ENCODE measurements at places on chromosomes 1 and 21.

DNA sequence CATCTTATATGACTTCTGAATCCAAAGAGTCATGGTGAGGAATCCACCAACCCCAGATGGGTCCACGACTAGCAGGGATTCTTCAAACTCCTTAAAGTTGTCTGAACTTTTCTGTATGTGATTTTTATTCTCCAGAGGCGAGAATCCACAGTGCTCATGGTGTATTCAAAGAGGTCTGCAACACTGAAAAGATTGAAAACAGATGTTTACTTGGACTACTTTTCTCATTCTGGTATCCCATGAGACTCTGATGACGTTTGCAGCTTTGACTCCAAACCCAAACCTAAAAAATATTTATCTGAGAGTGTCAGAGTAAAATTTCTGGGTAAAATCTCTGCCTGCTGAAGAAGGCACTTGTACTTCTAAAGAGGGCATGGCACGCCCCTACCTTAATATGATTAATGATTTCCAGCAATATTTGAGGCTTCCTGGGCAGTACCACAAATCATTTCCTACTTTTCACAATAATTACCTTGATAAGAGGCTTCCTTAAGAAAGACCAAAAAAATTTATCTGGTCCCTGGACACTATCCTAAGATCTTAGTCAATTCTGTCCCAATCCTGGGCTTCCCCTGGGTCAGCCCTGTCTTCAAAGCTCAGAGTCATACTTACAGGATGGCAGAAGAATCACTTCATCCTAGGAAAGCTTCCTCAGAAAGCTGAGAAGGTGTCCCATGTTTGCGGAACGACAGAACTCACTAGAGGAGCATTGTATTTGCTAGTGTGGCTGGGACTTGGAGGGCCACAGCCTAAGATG, 76.5 kb upstream of the MAP10 start:
- no peak for DNase-seq

- no peak for DNase-seq
Observed at GRCh38 chr1:119015547-119015946, 27.4 kb upstream of the TBX15 start.

DNA sequence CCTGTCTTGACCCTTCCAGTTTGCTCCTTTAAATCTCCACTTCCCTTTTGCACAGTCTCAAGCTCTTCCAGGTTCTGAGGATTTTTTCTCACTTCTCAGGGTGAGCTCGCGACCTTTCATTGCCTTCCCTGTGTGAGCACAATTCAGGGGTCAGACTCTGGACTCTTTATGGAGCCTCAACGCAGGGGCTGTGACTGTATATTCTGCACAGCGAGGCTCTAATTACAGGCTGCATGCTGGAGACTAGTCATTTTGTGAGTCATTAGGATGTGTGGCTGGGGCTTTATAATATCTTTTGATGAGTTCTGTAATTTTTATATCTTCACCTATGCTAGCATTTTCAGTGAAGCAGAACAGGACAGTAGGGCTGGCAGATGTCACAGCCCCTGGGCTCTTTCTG, 270.7 kb downstream of the KAZN start:
- no peak for DNase-seq

DNA sequence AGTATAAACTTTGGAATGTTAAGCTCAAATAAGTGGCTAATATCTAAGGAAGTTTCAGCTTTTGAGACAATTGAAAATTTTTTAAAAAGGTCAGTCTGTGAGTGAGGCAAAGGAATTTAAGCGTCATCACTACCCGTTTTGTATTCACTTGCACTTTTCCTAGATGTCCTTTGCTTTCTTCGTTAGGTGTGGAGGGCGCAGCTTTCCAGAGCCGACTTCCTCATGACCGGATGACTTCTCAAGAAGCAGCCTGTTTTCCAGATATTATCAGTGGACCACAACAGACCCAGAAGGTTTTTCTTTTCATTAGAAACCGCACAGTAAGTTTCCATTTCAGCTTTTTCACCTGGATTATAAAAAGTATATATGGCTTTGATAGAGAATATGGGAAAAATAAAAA, 30.9 kb downstream of the KDM1A start:
- no peak for DNase-seq

- no peak for DNase-seq
Observed at GRCh38 chr1:55926906-55927471, 652.4 kb downstream of the PLPP3 start.

- no peak for DNase-seq
Observed at GRCh38 chr1:55346586-55346985, 131.4 kb upstream of the USP24 start.

- DNase-seq = no peak
Observed at GRCh38 chr1:81833722-81834121, 33.0 kb downstream of the ADGRL2 start.

- DNase-seq = peak; percentile 52
Observed at GRCh38 chr1:117605164-117605773, 579 bp upstream of the TENT5C start.

DNA sequence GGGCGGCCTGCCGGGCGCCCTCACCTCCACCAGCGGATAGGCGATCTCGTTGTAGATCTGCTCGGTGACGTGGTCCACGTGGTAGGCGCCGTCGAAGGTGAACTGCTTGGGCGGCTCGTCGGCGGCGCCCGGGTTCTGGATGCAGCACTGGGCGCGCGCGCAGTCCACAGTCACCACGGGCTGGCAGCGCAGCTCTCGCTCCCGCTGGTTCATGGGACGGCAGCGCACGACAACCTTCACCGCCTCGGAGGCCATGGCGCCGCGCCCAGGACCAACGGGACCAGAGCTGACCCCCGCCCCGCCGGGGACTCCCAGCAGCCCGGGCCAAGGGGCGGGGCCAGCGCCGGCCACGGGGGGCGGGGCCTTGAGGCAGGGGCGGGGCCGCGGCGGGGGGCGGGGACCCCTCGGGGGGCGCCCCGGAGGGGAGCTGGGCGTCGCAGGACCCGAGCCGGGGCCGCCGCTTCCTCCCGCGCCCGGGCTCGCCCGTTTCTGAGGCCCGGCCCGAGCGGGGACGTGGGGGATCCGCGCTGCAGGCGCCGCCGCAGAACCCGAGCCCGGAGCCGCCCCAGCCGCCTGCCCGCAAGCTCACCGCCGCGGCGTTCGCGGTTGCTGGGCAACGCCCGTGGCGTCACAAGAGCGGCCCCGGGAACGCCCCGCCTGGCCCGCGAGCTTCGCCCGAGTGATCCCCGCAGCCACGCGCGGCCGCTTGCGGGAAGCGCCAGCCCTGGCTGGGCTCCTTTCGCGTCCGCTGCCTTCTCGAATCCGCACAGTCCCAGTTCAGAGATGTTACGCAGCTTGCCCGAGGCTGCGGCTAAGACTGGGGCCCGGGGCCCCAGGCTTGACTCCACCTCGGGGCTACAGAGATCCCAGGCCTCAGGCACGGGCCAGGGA, at the start of gene KIF17:
Gene KIF17, minus strand, starts transcription at position 556 of the 891 bp plus-strand sequence. Its CDS starts 301 bp downstream, at position 255.
- DNase-seq = no peak
